ENCODE measurements at places on chromosomes 2 and 18.

- DNase-seq = no peak
Observed at GRCh38 chr2:119704670-119705120, 25.7 kb downstream of the TMEM177 start.

- no peak for DNase-seq
Observed at GRCh38 chr2:240994171-240994896, 4.1 kb upstream of the SNED1 start.

GRCh38 chr2:144512891-144513351 is 7.0 kb downstream of the ZEB2 start:
- no peak for DNase-seq

- no peak for DNase-seq
Observed at GRCh38 chr18:45962461-45962860, 4.7 kb downstream of the EPG5 start.

- no peak for DNase-seq
Observed at GRCh38 chr2:8729939-8730338, 48.1 kb downstream of the ID2 start.

GRCh38 chr18:64799376-64799775 is 650.5 kb upstream of the LINC00305 start:
- no peak for DNase-seq

GRCh38 chr2:65164426-65164891 is 34.6 kb upstream of the RAB1A start:
- no peak for DNase-seq

DNA sequence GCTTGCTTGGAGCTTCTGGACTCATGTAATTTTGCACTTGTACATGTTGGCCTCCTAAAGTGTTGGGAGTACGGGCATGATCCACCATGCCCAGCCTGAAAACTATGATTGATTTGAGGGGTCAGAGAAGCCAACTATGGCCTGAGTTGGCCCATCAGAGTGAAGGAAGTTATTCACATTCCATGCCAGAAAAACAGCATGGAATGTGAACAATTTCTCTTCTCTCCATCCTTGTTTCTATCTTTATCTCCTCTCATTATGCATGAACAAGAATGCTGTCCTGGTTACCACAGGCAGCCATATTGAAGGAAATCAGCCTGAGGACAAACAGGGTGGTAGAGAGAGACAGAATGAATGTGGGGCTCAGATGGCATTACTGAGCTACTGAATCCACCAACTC is 3.5 kb upstream of the CD226 start:
- DNase-seq = no peak

GRCh38 chr2:222930862-222931261 is 70.0 kb downstream of the ACSL3 start:
- DNase-seq = no peak

- DNase-seq = no peak
Observed at GRCh38 chr2:238851026-238851425, 3.1 kb downstream of the TWIST2 start.

Measured in activated T-cell treated with anti-CD3 and anti-CD28 coated beads, Interleukin-2, amount 50 U/mL, for 4 hours (primary cell).